ENCODE measurements at places on chromosomes 6 and 20.

- DNase-seq = peak; percentile 19
These were observed 649.1 kb upstream of the GJE1 start for GRCh38 chr6:141483598-141484061.

DNA sequence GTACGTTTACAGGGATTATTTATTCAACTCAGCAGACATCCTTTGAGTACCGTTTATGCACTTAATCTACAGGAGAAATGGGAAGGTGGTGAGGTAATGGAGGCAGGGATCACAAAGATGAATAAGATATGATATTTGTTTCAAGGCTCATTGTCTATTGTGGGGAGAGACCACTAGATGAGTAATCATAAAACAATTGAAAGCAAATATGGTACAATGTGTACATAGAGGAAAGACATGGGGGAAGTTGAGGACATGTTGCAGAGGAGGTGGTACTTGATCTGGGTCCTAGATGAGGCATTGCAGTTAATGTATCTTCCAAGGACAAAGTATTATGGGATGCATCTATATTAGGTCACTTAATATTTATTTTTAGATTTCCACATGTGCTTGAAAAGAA lies 13.7 kb upstream of the CDC5L start:
- DNase-seq = no peak

DNA sequence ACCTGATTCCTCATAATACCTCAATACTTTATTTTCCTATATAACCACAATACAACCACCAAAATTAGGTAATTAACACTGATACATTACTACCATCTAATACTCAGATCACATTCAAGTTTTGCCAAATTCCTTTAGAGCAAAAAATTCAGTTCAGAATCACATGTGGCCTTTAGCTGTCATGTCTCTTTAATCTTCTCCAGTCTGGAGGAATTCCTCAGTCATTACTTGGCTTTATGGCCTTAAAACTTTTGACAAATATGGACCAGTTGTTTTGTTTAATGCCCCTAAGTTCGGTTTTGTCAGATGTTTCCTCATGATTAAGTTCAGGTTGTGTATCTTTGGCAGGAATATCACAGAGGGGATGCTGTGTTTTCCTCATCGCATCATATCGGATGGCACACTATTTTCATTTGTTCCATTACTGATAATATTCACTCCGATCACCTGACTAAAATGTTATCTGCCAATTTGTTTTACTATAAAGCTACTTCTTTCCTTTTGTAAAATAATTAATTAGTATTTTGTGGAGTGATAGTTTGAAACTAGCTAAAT lies 51.2 kb upstream of the AKIRIN2 start:
- no peak for DNase-seq

DNA sequence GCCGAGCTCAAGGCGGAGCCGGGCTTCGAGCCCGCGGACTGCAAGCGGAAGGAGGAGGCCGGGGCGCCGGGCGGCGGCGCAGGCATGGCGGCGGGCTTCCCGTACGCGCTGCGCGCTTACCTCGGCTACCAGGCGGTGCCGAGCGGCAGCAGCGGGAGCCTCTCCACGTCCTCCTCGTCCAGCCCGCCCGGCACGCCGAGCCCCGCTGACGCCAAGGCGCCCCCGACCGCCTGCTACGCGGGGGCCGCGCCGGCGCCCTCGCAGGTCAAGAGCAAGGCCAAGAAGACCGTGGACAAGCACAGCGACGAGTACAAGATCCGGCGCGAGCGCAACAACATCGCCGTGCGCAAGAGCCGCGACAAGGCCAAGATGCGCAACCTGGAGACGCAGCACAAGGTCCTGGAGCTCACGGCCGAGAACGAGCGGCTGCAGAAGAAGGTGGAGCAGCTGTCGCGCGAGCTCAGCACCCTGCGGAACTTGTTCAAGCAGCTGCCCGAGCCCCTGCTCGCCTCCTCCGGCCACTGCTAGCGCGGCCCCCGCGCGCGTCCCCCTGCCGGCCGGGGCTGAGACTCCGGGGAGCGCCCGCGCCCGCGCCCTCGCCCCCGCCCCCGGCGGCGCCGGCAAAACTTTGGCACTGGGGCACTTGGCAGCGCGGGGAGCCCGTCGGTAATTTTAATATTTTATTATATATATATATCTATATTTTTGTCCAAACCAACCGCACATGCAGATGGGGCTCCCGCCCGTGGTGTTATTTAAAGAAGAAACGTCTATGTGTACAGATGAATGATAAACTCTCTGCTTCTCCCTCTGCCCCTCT lies 1.1 kb downstream of the CEBPB start:
- DNase-seq = peak; percentile 59

DNA sequence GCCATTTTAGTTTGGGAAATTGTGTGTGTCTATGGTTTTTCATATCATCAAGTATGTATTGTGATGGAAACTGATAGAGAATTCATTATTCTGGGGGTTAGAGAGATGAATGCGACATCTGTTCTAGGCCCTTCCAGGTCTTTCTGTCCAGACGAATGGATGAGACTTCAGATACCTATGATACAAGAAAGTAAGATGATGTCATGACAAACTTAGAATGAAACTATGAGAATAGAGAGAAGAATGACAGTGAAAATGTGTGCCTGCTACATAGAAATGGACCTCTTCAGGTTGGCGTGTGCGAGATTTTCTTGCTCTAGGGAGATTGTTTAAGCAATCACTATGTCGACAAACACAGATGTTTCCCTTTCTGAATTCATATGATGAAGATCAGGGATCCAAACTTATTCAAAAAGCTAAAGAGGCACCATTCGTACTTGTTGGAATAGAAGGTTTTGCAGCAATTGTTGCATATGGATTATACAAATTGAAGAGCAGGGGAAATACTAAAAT lies 76.1 kb downstream of the SCAND1 start:
- no peak for DNase-seq

- DNase-seq = no peak
These were observed 278.5 kb upstream of the MAN1A1 start for GRCh38 chr6:119627908-119628669.
